ENCODE measurements at places on chromosomes 5 and 9.

GRCh38 chr9:76352026-76352620, 42.1 kb downstream of the RFK start:
- DNase-seq: no peak

DNA sequence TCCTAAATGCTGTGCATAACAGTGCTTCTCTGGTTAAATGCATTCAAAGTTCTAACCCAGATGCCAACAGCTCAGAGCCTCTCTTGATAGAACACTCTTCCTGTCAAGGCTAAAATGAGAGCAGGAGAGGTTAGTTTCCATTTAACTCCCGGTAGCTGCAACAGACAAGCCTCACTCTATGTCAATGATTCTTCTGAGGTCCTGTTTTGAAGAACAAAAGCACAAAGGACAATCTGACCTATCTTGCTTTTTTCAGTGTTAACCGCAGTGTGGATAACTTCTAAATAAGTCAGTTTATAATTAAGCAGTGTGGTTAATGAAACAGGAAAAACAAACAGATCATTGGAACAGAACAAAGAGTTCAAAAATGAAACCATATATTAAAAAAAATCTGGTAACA, 80.7 kb downstream of the ANKRD55 start:
- DNase-seq: no peak

DNA sequence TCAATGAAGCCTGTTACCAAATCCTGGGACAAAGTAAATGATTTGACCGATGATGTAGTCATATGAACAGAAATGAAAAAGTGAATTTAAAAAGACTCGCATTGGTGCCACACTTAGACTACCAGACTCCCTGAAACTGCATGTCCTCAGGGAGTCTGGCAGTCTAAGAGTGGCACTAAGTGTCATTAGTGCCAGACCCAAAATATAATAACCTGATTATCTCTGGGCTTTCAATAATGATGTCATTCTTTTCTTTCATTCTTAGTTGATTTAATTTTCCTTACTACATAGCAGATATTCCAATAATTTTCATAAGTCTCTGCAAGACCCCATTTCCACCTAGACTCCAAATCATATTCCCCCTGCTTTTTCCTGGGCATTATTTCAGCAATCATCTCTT, 59.0 kb downstream of the OR2K2 start:
- no peak for DNase-seq

- no peak for DNase-seq
Measured at GRCh38 chr9:7794196-7794595, 5.4 kb downstream of the DMAC1 start.

DNA sequence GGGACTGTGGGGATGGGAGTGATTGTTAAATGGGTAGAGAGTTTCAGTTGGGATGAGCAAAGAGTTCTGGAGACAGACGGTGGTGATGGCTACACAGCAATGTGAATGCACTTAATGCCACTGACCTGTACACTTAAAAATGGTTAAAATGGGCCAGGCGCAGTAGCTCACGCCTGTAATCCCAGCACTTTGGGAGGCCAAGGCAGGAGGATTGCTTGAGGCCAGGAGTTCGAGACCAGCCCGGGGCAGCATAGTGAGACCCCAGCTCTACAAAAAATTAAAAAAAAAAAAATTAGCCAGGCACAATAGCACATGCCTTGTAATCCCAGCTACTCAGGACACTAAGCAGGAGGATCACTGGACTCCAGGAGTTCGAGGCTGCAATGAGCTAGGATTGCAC, 7.7 kb downstream of the LMAN2 start:
- no peak for DNase-seq

DNA sequence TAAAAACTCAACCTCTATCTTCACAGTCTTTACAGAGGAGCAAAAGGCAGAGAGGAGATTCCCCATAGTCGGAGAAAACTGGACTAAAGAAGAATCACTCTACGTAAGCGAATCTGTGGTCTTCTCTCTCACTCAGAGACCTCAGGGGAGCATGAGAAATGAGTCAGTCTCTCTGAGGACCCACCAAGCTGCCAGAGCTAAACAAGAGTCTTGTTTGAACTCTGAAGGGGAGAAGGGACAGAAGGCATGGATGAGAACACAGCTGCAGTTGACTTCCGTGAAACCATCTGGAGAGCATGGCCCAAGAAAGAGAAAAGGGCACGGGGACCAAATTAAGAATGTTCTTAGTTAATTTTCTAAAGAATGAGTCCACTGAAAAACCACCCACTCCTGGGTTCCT, 12.8 kb upstream of the MAN2A1 start:
- DNase-seq: no peak

DNA sequence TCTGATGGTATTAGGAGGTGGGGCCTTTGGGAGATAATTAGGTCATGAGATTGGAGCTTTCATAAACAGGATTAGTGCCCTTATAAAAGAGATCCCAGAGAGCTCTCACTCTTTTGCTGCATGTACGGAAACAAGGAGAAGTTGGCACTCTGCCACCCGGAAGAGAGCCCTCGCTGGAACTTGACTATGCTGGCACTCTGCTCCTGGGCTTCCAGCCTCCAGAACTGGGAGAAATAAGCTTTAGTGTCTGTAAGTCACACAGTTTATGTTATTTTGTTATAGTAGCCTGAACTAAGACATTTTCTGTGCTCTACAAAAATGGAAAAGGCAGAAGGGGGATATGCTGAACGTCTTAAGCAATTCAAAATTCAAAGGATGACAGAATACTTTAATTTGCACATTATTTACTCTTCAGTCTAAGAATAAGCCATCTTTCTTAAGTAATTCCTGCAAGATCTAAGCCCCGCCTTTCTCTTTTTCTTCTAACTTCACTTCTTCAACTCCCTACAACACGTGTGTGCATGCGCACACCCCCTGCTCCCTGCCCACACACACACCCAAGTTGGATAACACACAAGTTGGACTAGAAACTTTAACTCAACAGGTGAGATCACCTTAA, 17.3 kb downstream of the NFIB start:
- no peak for DNase-seq

GRCh38 chr5:620152-620551, 8.0 kb downstream of the CEP72 start:
- DNase-seq: no peak

DNA sequence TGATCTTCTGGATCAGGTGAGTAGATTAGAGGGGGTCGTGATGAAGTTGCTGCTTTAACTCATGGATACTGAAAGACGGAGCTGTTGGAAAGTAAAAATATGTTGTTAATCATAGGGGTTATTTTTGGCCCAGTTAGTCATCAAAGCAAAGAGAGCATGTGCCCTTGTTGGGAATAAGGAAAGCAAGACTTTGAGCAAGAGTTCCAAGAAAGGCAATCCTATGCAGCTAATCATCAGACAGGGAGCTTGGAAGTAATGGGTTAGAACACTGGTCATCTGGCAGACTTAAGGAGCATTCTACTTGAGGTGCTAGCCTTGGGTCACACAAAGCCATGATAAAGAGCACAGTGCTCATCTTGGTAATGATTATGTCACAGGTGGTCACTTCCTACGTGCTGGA, 18.3 kb downstream of the ASPN start:
- no peak for DNase-seq

Data from stimulated activated CD8-positive, alpha-beta memory T cell treated with anti-CD3 and anti-CD28 coated beads, Interleukin-7, amount 100 ng/mL, for 4 hours (primary cell).